Stimulated activated CD8-positive, alpha-beta memory T cell treated with anti-CD3 and anti-CD28 coated beads, Interleukin-15, amount 100 ng/mL, for 4 hours (primary cell): ENCODE measurements at places on chromosomes 6 and 20.

- DNase-seq: no peak
These were observed 21.2 kb upstream of the HLA-DQA1 start for GRCh38 chr6:32615885-32616532.

DNA sequence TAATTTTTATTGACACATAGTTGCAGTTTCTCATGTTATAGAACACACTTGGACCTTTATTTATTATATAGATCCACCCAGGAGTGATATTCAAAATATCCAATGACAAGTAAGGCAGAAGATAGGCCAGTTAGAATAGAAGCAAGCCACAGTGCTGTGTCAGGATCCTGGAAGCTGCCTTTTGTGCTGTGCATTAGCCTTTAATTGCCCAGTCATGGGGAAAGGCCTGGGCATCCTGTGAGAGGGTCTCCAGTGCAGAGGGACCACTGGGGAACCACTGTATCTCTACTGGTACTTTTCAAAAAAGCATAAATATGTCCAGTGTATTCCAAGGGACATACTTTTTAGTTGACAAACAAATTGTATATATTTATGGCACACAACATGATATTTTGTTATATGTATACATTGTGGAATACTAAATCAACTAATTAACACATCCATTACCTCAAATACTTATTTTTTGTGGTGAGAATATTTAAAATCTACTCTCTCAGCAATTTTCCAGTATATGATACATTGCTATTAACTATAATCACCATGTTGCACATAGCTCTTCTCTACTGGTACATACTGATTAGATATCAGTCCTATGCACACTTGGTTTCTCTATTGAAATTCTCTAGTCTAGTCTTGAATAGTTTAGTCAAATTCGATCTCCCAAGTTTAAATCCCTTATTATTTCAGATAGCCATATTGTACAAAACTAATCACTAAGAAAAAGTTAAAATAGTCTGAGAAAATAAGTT is 59.5 kb downstream of the CDC40 start:
- no peak for DNase-seq

- peak; percentile 41 for DNase-seq
These were observed 8.8 kb upstream of the VSX1 start for GRCh38 chr20:25090492-25091429.

- no peak for DNase-seq
These were observed 23.2 kb downstream of the HLA-DPA1 start for GRCh38 chr6:33050014-33050810.

- no peak for DNase-seq
These were observed 38.6 kb downstream of the NKX2-4 start for GRCh38 chr20:21358737-21359136.

DNA sequence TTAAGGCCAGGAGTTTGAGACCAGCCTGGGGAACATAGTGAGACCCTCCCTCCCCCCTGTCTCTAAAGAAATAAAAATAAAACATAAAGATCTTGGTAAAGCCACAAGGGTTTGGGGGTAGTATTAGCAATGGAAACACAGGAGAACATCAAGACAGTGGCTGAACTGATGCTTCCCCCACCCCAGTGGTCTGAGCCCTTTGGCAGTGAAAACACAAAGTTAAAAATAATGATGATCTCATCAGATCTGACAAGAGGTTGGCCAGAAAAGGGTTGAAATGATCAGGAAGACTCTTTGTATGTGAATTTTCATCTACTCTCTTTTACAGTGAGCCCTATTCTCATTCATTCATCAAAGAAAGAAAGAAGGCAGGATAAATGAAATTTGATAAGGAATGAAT is 93.7 kb downstream of the KCNB1 start:
- no peak for DNase-seq
